Kidney tubule cell (primary cell): ENCODE measurements at places on chromosomes 2 and 18.

DNA sequence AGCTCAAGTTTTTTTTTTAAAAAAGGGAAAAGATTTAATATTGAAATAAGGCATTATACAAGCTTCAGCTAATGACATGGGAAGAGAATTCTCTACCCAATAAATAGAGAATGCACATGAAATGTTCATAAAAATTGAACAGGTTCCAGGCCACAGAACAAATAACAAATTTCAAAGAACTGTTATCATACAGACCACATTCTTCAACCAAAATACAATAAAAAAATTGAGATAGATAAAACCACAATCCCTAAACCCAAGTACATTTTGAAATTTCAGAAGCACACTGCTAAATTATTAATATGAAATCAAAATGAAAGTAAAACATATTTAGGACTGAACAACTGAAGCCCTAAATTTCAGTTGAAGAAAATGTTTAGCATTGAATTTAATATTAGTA, 89.6 kb downstream of the BCL2 start:
- DNase-seq: no peak

DNA sequence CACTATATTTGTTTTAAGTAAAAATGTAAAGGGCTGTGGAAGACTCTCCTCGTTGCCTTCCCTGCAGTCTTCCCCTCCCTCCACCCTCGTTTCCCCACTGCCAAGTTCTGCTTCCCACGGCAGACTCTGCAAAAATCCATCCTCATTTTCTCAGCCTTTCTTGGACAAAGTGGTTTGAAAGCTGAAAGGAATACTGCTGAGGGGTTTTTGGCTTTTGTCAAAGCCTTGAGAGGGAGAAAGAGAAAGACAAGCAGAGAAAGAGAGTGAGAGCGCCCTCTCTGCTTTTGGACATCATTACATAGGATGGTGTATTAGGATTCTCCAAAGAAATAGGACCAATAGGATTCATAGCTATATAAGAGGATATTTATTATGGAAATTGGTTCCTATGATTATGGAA, 455.9 kb upstream of the SOX11 start:
- no peak for DNase-seq

GRCh38 chr2:158969162-158969714, 798 bp downstream of the TANC1 start:
- DNase-seq: no peak

- no peak for DNase-seq
Measured at GRCh38 chr18:40534723-40535122, 1420.3 kb upstream of the PIK3C3 start.

GRCh38 chr2:164840458-164840929, 1.1 kb downstream of the COBLL1 start:
- DNase-seq: peak; percentile 70

DNA sequence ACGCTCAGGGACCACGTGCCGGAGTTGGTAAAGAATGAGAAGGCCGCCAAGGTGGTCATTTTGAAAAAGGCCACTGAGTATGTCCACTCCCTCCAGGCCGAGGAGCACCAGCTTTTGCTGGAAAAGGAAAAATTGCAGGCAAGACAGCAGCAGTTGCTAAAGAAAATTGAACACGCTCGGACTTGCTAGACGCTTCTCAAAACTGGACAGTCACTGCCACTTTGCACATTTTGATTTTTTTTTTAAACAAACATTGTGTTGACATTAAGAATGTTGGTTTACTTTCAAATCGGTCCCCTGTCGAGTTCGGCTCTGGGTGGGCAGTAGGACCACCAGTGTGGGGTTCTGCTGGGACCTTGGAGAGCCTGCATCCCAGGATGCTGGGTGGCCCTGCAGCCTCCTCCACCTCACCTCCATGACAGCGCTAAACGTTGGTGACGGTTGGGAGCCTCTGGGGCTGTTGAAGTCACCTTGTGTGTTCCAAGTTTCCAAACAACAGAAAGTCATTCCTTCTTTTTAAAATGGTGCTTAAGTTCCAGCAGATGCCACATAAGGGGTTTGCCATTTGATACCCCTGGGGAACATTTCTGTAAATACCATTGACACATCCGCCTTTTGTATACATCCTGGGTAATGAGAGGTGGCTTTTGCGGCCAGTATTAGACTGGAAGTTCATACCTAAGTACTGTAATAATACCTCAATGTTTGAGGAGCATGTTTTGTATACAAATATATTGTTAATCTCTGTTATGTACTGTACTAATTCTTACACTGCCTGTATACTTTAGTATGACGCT, 5.8 kb downstream of the MYCN start:
- no peak for DNase-seq

GRCh38 chr2:41955316-41956043, 92.3 kb upstream of the PKDCC start:
- no peak for DNase-seq

GRCh38 chr2:214699236-214699635, 110.2 kb downstream of the BARD1 start:
- peak; percentile 10 for DNase-seq

GRCh38 chr2:54945391-54946219, 104.6 kb downstream of the RTN4 start:
- peak; percentile 41 for DNase-seq

DNA sequence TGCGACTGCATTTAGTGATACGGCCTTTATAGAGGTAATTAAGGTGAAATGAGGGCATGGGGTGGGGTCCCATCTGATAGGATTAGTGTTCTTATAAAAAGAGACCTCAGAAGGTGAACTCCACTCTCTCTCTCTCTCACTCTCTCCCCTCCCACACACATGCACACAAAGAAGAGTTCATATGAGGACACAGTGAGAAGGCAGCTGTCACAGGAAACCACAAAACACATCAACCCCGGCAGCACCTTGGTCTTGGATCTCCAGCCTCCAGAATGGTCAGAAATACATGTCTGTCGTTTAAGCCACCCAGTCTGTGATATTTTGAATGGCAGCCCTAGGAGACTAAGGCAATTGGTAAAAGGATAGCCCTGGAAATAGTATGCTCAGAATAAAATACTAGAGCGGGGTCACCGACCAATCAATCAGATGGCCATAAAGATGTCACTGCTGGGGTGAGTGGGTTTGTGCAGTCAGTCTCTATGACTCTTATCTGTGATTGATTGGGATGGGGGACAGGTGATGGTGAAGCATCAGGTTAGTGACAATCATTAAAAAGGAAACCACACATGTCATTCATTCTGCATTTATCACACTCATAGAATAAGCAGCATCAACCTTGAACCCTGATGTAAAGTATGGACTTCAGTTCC, 118.9 kb upstream of the POU3F3 start:
- DNase-seq: peak; percentile 33

- DNase-seq: no peak
Measured at GRCh38 chr2:231218366-231218765, 19.9 kb downstream of the ARMC9 start.

- DNase-seq: no peak
Measured at GRCh38 chr2:19033240-19033639, 325.2 kb downstream of the OSR1 start.

DNA sequence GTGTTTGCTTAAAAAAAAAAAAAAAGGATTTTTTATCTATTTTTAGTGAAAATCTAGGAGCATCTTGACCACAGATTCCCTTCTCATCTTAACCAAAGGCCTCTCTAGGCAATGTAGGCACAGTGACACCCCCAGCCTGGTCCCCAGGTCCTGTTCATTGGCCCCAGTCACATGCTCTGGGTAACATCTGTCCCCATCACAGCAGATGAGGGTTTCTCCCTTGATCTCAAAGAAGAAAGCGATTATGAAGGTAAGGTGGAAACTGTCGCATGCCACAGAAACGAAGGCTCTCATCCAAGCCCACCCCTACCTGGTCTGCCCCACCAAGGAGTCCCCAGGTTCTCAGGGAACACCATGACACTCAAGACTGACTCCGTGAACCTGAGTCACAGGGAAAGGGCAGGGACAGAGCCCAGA, 4.7 kb downstream of the HS6ST1 start:
- DNase-seq: no peak

- DNase-seq: peak; percentile 88
Measured at GRCh38 chr2:225270861-225271260, 128.6 kb upstream of the NYAP2 start.

DNA sequence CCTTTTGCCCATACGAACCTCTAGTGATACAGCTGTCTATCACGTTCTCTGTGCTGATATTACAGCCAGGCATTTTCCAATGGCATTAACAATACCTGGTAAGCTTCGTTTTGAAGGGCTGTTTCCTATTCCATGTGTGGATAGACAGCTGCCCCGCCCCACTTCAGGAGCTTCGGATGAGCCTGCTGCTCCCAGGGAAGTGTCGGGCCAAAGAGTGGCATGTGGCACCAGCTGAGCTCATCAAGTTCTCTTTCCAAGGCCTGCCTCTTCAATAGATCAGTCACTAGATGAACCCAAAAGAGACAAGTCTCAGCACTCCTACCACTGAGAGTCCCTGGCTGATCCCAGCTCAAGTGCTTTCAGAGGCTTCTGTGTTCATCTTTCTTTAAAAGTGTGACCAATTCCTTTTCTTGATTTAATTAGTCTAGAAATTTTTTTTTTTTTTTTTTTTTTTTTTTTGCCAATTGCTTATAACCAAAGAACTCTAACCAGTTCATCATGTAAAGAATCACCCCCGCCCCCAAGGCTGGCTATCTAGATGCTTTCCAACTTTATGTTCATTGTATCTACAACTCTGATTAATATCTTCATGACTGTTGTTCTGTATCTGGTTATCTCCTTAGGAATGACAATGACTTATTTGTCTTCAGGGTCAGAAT, 46.6 kb downstream of the HDAC4 start:
- DNase-seq: no peak

- DNase-seq: peak; percentile 48
Measured at GRCh38 chr2:226888971-226889370, 53.1 kb downstream of the RHBDD1 start.

- peak; percentile 22 for DNase-seq
Measured at GRCh38 chr2:46539327-46540276, 60.2 kb downstream of the TMEM247 start.

- DNase-seq: no peak
Measured at GRCh38 chr2:136086253-136087016, 31.5 kb downstream of the CXCR4 start.

GRCh38 chr2:190970160-190970559, 43.8 kb downstream of the STAT1 start:
- no peak for DNase-seq

- no peak for DNase-seq
Measured at GRCh38 chr18:28890791-28891190, 713.9 kb upstream of the CDH2 start.

DNA sequence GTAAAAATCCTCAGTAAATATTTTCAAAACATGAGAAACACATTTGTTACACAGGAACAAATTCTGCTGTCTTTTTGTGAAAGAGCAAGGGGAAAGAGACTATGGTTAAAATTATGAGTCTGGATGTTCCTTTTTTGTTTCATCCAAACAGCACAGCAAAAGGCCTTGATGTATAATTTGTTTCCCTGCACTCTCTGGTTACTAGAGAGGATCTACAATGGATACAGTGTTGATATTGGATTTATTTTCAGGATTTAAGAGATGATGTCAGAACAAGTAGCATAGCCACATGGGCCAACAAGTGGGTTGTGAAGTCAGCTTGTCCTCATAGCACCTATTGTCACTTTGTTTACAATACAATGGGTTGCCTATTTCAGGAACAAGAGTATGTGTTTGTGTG, 11.3 kb upstream of the ERBB4 start:
- no peak for DNase-seq

GRCh38 chr2:127683757-127684156, 8.4 kb upstream of the LIMS2 start:
- no peak for DNase-seq

- DNase-seq: peak; percentile 47
Measured at GRCh38 chr2:9170458-9171130, 36.0 kb upstream of the ASAP2 start.

- no peak for DNase-seq
Measured at GRCh38 chr2:45370369-45370768, 240.7 kb downstream of the SRBD1 start.

DNA sequence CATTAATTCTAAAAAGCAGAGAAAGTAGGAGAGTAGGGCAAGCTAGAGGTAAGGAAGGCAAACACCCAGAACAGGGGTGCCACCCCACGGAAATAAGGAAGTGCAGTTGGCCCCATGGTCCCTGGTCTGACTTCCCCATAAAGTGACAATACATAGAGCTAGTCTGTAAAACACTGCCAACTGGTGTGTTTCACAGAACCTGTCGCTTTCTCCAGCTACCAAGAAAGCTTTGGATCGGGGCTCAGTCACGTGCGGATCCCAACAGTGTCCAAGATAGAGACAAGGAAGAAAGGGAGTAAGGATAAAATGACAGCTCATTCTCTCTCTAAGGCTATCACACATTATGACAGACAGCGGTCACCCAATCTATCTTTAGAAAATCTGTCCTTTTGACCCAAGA, 36.4 kb downstream of the TBC1D8 start:
- DNase-seq: no peak

DNA sequence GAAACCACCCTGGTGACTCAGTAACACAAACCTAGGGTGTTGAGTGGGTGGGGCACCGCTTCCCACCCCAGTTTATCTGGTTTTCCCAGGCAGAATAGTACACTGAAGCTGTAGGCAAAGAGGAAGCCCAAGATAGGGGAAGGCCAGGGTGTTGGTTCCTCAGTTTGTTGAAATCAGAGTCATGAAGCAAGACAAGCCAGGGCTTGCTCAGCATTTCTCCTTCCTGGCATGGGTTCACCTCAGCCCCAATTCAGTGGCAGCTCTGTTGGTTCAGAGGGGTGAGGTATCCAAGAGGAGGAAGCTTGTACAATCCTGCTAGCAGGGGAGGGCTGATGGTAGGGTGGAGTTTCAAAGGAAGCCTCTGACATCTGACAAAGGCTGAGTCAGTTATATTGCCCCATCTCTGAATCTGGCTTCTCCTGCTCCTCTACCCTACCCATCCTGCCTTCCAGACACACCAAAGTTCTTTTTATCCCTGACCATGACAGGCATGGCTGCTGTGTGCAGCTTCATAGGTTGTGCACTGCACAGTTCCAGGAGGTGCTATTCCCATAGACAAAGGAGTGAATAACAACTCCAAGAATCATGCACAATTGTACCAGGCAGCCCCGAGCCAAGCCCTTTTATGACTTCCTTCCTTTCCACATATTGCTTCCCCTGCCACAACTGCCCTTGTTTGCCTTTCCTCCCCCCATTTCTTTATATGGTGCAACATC, 24.9 kb upstream of the RAB10 start:
- peak; percentile 80 for DNase-seq

GRCh38 chr2:74856004-74856578, 22.2 kb downstream of the HK2 start:
- DNase-seq: no peak

GRCh38 chr2:200161458-200161857, 145.0 kb upstream of the SPATS2L start:
- no peak for DNase-seq
